Fibroblast of the aortic adventitia (primary cell): ENCODE measurements at places on chromosomes 2 and 18. TPM values are rescaled to one million over a fixed set of nuclear protein-coding genes. Genes with fewer than 3 reads are reported as not detected.

The PRLH gene
- not detected in 2 replicates for total RNA-seq

The ABCG8 gene
- not detected in 2 replicates for total RNA-seq

The SERPINB3 gene
- total RNA-seq = not detected in 2 replicates

- peak; percentile 92 for DNase-seq
These were observed 136.3 kb upstream of the SLC39A10 start for GRCh38 chr2:195520671-195521155.

- DNase-seq = no peak
These were observed 89.1 kb downstream of the MEIS1 start for GRCh38 chr2:66523990-66524389.

DNA sequence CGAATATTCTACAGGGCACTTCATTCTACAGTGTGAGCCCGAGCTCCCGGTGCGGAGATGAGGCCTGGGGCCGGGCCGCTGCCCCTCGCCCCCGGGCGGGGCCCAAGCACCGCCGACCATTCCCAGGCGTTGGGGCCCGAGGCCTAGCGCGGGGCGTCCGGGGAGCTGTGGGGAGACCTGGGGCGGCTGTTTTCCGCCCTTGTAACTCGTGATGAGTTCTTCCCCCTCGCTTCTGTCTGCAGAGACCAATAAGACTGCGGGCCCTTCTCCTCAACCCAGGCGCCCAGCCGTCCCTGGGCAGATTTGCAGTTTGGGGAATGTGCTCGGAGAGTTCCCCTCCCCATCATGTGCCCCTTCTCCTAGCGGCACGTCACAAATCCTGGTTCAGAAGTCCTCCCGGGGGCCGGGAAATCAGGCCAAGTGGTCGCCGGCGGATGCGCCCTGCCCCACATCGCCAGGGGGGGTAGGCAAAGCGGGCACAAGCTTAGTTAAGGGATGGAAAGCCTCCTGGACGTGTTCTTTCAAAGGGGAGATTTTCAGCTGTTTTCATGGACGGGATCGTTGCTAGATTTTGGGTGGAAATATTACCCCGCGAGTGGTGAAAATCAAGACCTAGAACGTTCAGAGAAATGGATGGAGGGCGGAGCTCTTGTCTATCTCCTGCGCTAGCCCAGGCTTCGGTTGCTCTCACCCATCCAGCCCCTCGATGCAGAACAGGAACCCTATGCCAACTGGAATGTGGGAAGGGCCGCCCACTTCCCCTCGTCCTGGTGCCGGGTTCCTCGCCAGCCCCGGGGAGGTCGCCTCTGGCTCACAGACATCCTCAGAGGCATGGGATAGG, 18.8 kb upstream of the HAAO start:
- DNase-seq = peak; percentile 54

GRCh38 chr18:79062806-79063205, 6.4 kb upstream of the ATP9B start:
- no peak for DNase-seq

DNA sequence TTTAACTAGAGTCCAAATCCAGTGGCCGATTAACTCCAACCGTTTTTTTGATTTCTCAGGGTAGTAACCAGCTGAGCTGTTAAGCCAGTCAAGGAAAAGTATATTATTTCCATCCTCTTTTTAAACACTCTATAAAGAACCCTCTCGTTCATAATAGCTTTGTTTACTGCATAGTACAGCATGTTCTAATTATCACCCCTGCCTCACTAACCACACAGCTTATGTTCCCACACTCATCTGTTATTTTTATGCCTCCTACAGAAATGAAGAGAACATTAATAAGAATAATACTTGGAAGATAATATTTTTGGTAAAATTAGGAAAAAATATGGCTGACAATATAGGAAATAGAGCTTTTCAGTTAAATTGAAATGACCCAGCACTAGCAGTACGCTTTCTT, 2132.8 kb upstream of the CELF4 start:
- DNase-seq = no peak

DNA sequence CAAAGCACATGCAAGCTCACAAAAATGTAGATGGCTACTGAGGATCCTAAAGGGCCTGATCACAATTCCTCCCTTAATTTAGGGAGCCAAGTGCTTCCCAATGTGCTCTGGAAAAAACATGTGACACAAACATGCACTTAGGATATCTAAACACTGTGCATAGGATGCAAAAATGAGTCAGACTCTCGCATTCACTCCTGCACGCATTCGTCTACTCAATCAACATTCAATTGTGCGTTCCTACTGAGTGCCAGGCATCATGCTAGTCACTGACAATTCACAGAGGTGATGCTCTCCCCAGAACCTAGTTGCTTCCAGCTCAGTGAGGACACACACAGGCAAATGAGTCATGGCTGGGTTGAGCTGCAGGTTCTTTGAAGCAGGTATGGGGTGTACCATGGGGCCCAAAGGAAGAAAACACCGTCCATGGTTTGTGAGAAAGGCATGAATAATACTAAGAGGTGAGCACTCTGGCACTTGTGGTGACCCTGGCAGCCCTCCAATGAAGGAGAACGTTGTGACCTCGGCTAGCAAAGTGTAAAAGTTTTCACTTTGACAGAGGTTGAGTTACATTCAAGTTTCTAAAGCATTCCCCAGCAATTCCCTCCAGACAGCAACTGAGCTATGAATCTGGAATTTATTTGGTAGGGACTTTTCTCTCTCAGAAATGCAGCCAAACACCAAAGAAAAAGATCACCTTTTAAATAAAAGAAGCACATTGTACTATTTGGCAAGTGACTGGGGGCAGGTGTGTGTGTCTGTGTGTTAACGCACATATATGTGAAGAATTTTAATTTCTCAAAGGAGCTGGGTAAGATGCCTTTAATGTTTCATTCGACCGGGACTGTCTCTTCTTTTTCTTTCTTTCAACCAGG, 173.3 kb downstream of the ALPK2 start:
- no peak for DNase-seq

GRCh38 chr2:198096002-198096401, 291.6 kb downstream of the PLCL1 start:
- DNase-seq = no peak

GRCh38 chr2:190214426-190215194, 105.0 kb downstream of the HIBCH start:
- DNase-seq = peak; percentile 96

DNA sequence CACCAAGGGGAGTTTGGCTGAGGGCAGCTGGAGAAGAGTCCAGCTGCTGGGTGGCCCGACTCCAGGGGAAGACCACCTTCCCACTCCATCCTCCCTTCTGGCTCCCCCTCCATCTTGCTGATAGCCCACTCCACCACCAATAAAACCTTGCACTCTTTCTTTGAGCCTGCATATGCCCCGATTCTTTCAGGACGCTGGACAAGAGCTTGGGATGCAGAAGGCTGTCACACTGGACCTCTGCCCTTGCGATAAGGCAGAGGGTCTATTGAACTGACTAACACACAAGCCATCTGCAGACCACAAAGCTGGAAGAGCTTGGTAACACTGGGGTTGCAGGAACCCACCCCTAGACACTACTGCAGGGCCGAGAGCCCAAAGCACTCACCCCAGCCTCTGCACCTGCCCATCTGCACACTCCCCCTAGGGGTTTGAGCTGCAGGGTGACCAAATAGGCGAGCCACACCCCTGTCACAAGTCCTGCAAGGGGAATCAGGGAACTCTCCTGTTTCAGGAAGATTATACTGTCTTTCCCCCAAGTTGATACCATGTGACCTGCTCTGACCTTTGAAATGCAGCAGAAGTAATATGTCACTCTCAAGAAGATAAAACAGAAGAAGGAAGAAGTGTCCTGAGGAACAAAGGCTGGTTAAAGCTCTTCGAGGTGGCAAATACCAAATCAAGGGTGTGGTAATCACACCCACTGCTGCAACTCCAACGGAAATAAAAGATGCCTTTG, 70.5 kb downstream of the SMAD4 start:
- no peak for DNase-seq
